AG20443 (cell line): ENCODE measurements at places on chromosomes 3 and 15.

- no peak for DNase-seq
Measured at GRCh38 chr3:69764121-69764741, 25.0 kb downstream of the MITF start.

DNA sequence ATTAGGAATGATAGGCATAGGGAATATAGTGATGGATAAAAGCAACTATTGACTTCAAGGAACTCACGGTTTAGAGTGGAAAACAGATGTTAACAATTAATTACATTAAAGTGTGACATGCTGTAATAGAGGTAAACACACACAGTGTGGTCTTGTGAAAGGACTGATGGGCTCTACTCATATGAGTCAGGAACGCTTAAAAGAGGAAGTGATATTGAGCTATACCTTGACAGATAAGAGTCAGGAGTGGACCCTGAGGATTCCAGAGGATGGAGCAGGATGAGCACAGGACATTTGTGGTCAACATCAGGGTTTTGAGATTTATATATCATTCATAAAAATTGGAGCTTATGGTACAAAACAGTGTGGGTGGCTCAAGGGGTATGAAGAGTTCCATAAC is 11.0 kb downstream of the EXOG start:
- DNase-seq = no peak

GRCh38 chr3:127964053-127964452 is 49.0 kb downstream of the KBTBD12 start:
- DNase-seq = no peak

DNA sequence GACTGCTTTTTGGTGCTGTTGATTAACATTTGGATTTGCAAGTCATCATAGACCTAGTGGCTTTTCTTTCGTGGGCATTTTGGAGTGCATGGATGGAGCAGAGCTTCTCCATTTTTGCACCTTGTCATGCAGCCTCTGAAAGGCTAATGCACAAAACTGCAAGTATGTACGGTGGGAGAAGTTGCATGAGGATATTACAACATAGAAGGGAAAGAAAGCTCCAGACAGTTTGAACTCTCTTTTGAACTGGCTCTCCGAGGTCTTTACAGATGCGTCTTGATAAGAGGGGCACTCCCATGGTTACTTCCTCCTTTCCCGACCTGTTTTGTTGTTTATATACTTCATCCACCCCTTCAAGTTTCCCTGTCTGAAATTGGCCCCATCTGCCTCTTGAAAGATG is 147.1 kb upstream of the GBE1 start:
- no peak for DNase-seq

DNA sequence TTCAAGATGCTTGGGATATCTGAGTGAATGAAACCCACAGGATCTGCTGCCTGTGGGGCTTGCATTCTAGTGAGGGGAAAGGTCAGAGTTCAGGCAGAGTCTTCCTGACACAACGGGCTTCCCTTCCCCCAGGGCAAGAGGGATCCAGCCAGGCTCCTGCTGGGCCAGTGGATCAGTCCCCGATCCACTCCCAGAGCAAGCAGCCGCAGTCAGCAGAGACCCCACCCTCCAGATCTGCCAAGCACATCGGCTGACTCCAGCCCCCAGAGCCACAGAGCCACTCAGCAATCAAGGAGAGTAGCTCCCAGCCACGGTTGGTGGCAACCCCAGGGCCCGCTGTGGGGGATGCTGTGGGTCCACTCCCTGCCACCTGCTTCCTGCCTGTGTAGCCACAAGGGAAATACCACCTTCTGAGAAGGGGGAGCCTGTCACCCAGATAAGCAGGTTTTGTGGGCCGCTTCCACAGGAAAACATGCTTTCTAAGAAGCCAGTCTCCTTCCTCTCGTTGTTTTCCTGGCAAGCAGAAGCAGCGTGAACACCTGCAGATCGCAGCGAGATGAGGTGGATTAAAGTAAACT is 44.9 kb downstream of the CPN2 start:
- DNase-seq = no peak

- DNase-seq = no peak
Measured at GRCh38 chr3:54443561-54444161, 321.3 kb downstream of the CACNA2D3 start.

DNA sequence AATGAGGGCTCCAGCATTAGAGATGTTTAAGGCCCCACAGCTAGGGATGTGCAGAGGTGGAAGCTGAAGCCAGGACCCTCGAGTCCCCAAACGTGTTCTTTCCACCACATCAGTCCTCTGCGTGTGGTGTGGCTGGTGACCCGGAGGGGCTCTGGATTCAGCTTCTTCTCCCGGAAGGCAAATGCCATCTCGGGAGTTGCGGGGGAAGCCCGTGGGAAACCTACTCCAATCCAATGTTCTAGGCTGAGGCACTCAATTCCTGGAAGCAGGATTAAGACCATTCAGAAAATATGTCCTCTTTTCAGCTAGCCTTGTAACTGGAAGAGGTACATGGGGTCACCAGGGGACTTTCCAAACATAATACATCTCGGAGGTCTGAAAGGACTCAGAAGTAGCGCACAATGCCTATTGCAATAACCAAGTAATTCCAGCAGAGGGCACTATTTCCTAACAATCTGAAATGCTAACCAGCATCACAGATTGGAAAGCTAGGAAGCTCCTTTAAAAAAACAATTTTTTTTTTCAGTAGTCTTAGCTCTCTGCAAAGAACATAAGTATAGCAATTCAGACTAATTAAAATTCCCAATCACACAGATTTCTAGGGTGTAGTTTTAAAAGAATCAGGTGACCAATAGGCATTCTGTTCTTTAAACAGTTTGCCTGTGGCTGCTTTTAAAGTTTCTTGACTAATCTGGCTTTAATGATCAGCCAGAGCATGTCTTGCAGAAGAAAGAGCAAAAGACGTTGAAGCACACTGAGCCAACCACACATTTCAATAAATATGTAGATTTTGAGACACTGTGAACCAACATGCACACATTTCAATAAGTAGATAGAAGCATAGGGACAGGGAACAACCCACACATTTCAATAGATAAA is 36.1 kb downstream of the BNC1 start:
- DNase-seq = peak; percentile 46

DNA sequence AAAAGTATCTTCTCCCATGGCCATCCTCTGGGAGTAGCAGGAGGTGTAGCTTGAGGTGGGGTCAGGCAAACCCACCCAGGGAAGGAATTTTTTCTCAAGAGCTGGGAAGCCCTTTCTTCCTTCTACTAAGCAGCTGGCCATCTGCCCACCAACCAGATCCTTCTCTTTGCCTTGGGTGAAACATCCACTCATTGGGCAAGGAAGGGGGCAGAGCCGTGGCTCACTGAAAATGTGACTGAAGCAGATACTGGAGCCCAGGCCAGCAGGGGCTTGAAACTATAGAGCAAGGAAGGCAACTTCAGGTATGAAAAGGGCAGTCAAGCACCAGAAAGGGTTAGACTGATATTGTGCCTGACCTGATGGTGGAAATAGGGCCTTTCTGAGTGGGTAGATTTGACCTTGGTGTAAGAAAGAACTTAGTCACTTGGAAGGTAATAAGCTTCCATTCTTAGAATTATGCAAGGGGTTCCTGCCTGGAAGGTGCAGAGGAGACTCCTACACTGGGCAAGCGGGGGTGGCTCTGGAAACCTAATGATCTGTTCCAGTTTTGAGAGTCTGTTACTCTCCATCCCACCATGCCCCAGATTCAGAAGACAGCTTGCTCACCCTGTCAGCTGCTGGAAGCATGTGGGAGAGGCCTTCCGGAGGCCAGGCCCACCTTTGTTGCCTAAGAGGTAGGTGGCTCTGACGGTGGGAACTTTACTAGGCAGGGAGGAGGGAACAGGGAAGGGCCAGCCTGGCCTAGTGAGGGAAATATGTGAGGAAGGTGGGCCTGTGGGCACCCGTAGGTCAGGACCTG is 22.0 kb upstream of the PLA2G4E start:
- no peak for DNase-seq

DNA sequence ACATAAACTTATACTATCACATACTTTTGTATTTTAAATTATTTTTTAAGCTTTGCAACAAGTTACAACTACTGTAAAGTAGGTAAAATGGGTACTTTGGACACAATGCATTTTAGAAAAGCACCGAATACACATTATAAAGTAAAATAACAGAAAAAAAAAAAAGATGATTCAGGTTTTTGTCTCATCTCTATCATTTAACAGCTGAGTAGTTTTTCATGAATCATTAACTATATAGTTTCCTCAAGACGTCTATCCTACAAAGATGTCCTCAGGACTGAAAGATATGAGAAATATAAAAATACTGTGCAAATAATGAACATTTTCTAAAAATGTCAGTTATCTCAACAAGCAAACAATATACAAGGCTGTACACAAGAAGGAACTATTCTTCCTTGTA is 46.9 kb downstream of the ANKRD28 start:
- DNase-seq = no peak

- peak; percentile 69 for DNase-seq
Measured at GRCh38 chr15:90184119-90184785, 16.9 kb upstream of the SEMA4B start.

GRCh38 chr3:74510261-74510818 is 104.1 kb downstream of the CNTN3 start:
- DNase-seq = no peak

DNA sequence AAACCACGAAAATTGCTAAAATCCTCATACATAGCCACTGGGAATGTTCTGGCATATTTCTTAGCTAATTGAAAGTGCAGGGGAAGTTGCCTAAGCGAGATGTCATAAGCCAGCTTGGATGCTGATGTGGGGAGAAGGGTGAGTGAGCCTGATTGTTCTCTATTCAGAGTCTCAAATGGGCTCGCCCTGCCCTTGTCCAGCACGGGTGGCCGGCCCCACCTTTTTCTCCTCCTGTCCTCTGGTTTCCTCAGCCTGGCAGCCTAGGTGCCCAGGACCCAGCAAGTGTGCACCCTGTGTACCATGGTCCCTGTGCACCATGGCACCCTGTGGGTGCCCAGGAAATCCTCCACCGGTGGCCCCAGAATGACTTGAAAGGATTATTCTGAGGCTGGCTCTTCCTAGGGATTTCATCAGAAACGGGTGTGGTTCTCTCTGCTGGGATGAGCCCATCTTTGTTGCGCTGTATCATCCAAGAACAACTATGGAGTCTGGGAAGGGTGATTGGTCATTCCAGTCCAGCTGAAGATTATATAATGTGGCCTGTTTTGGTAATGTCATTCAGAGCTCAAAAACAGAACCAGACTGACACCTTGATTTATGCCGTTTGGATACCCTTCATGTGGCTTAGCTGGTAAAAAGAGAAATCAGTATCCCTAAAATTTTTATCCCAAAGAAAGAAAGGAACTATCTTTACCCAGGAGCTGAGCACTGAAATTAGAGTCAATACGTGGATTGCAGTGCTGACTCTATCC is 150.8 kb upstream of the BHLHE40 start:
- peak; percentile 76 for DNase-seq

DNA sequence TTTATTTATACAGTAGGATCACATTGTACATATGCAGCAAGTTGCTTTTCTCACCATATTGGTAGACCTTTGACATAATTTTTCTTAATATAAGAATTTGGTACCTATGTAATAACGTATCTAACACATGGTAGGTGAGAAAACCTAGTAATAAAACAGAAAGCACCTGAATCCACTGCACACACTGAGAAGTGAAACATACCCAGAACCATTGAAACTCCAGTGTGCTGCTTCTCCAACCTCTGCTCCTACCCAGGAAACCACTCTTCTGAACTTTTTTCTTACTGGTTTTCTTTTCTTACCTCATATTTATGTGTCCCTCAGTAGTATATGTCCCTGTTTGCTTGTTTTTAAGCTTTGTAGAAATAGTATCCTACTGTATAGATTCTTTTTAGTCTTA is 293.0 kb downstream of the UBE2E2 start:
- DNase-seq = no peak

DNA sequence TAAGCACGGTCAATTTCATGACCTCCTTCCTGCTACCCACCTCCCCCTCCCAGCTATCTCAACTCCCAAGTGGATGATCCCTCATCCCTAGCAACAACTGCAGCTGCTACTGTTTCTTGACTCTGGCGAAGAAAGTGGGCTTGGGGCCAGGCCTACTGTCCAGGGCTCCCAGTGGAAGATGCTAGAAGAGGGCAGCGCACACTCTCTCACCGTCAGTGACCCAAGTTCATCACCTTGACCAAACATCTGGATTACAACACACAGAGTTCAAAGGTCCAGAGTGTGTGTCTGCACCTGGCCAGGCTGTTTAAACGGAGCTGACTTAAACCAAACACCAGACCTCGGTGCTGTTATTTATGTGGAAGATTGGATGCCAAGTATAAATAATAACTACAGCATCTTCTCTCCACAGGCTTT is 385.6 kb downstream of the SHQ1 start:
- no peak for DNase-seq

DNA sequence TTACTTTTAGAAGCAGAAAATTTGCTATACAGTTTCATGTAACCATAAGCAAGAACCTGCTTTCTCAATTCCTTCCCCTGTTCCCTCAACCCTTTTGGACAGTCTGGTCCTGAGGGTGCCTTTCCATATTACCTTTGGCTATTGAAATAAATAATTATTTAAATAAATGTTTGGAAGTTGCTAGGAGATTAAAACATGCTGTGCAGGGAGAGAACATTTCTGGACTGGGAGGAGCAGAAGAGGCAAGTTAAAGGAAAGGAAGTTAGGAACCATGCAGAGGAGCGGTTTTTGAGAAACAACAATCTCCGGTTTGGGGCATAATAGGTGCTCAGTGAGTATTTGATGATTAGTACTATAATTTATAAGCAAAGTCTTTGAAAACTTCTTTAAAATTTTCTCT is 41.8 kb downstream of the ZNF609 start:
- DNase-seq = no peak
